Activated CD4-positive, alpha-beta T cell treated with anti-CD3 and anti-CD28 coated beads, Interleukin-2, amount 50 U/mL, for 4 hours (primary cell): ENCODE measurements at places on chromosomes 13 and 19.

DNA sequence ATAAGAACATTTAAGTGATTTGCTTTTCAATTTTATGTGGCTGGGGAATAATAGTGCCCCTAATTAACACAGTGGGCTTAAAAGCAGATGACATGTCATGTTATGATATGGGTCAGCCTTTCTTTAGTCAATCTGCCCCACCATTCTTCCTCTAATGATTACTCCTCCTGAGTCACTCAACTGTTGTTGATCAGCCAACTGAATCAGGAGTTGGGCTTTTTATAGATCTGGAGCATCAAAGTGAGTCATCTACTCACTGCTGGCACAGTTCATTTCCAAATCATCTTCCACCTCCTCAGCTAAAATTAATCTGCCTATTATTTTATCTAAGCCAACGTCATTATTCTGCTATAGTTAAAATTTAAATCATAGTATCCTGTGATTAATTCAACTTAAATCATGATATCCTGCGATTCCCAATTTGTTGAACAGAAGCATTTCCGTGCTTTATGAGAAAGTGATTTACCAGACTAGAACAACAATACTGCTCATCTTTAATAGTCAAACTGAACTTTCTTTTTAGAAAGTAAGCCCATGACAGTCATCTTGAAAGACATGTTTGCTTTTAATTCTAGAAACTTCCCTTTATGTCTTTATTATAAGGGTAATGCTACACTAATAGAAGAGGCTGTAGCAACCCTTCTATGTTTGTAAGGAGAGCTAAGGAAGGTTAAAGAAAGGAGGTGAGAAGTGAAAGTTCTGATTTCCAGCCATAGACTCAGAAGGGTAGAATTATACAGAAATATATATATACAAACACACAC lies 551.4 kb downstream of the TBC1D4 start:
- DNase-seq: no peak

GRCh38 chr13:25973085-25973484 lies 78.7 kb downstream of the SHISA2 start:
- no peak for DNase-seq

DNA sequence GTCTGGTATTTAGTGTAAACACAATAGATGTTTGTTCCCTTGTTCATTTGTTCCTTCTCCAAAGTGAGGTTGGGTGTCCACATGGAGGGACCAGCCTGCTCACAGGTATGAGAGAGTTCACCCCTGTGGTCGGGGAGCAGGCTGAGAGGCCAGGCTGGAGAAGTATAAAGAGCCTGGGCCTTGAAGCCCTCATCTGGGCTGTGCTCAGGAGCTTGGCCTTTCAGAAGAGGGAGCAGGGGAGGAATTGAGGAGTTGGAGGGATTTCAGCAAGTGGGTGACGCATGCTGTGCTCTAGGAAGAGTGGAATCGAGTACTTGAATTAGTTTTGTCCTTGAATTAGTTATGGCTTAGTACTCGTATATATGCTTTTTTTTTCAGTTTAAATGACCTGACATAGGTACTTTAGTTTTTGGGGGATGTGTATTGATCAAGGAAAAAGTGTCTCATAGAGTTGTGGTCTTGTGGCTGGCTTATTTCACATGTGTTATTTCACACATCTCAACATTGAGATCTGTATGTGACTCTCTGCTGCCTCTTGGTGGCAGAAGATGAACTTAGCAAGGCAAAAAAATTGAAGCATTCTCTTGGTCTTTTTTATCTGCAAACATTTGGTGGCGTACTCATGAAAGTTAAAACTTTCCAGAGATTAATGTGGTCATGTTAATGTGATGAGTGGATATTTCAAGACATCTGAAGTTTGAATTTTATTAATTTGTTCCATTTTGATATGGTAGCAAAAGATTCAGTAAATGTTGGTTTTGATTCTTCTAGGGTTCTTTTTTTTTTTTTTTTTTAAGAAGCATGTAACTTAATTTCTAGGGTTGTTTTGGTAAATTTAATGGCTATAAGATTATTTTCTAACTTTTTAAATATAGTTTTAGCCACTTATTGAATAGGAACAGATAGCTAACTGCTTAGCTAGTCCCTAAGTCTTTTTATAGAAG lies 54.3 kb downstream of the SLAIN1 start:
- DNase-seq: peak; percentile 19

GRCh38 chr13:27088619-27089018 lies 83.0 kb downstream of the USP12 start:
- DNase-seq: no peak

DNA sequence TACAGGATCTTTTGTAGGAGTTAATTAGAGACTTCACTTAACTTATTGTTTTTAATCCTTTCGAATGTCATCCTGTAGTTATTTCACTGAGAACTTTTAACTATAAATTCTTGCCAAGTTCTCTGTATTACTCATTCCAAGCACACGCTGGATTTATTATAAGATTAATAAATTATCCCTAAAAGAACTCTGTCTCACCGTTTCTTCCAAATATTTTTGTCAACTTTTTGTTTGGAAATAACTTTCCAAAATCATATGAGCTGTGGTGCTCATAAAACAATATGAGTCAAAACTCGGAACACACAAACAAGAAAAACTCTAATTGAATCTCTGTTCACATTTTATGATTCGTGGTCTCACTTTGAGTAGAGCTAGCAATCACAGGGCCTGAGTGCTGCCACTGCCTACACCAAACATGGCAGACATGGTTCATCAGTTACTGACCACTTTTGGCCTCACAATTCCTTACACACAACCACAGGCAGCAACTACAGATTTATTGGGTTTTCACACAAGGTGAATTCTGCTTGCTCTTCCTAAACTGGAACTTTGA lies 412.0 kb downstream of the FGF14 start:
- DNase-seq: no peak

- DNase-seq: no peak
Observed at GRCh38 chr19:56253737-56254136, 18.8 kb upstream of the EDDM13 start.

GRCh38 chr19:33224694-33225457 lies 774 bp downstream of the SLC7A10 start:
- no peak for DNase-seq

DNA sequence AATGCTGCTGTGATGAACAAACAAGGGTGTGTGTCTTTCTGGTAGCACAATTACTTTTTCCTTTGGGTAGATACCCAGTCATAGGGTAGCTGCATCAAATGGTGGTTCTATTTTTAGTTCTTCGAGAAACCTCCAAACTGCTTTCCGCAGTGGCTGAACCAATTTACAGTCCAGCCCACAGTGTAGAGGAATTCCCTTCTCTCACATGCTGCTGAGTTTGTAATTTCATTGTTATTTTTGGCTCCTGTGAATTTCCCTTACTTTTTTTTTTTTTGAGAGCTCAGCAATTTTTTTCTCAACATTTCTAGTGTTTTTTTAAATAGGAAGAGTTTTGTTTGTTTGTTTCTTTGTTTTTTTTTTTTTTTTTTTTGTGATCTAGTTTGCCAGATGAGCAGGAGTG lies 37.5 kb upstream of the ADGRE1 start:
- no peak for DNase-seq

DNA sequence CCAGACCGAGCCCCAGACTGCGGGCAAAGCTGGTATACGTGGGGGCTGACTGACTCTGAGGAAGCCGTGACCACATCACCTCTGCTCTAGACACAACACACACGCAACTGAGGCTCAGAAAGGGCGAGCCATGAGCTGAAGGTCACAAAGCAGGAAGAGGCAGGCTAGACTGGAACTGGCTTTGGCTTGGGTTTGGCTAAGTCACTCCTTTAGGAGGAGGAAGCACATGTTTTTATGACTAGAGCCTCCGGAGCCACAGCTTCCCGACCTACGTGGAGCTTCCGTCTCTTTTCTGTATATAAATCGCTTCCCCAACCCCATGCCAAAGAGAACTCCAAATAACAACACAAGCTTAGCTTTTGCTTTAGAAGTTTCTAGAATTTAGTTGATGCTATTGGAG lies 48.0 kb downstream of the RFX2 start:
- peak; percentile 21 for DNase-seq

DNA sequence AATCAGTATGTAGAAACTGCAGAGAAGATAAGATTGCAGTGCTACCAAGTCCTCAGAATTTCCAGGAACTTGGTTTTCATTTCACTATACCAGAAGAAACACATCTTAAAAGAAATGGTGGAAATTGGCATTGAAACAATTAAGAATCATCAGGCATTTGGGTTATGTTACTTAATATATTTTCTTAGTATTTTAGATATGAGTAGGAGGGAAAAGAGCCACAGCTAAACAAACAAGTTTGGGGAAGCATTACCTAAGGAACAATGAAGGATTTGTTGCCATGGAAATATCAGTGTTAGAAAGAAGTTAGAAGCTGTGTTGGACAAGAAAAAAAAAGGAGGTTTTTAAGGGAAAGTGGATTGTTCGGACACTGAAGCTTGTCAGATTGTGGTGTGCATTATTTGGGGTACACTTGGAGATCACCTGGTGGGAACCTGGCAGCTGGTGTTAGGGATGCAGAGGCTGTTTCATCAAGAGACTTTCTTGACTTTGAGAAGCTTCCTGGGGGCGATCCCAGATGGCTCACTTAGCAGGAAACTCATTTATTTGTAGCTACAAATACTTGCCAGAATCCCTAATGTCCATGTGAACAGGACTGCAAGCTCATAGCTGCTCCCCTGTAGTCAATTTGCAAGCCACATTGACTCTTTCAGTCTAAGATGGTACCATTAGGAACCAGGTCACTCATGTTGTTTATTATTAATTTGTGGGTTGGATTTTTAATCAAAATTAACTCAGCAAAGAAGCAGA lies 246.7 kb downstream of the RFC3 start:
- no peak for DNase-seq

DNA sequence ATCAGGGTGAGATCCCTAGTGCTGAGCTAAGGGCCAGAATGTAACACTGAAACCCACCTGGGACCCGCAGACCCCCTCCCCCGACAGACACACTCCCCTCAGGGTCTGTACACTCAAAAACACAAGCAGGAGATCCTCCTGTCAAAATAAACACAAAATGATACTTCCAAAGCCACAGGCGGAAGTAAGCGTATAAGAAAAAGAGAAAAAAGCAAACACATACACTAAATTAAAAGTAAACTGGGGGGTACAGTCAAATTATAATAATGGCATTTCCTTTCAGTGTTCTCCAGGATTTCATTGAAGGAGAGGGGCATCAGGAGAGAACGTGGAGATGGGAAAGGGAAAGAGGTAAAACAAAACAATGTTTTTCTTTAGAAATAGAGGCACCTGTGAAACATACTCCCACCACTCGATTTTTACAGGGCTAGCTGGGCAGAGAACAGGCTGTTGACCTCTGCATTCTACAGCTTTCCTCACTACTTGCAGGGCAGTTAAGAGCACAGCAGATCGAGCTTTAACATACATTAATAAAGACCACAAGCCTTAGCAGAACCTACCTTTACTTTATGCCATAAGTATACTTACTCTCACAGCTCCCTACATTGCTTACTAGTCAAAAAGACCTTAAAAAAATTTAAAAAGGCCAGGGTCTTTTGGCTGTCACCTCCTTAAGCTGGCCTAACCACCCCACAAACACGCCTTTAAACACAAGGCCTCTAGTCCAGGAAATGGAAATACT lies 5.3 kb downstream of the ZIC5 start:
- DNase-seq: no peak

- no peak for DNase-seq
Observed at GRCh38 chr19:2057484-2058469, 6.7 kb upstream of the MKNK2 start.

GRCh38 chr13:109426690-109426990 lies 359.7 kb downstream of the IRS2 start:
- DNase-seq: no peak

DNA sequence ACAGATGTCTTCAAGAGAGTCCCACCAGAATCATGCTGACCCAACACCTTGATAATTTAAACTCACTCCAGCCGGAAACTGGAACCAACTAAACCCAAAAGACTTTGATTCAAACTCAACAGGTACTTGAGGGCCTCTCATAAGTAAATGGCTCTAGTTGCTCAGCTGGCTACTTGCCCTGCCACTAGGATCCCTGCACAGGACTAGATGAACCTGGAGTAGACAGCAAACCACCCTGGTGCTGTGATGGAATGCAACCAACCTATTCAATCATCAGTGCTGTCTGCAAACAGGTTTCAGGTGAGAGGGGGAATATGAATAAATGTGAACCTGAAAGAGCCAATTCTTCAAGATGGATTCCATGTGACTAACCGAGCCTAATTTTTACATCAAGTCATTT lies 216.3 kb downstream of the KATNAL1 start:
- DNase-seq: no peak

- no peak for DNase-seq
Observed at GRCh38 chr19:18488838-18489626, 32.8 kb downstream of the ELL start.

DNA sequence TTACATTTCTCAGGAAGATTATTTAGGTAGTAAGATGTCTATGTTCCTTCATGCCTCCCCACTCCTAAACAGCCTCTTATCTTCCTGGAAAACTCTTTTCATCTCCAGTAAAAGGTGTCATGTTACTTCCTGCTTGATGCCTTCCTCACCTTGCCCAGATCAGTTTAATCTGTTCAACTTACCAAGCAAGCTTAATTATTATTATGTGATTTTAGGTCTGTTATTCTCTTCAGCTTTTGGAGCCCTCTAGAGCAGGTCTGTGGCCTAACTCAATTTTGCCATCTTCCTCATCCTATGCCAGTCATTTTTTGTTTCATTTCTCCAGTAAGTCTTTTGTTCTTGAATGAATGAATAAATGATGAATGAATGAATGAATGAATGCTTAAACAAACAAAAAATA lies 528.4 kb downstream of the DCT start:
- DNase-seq: no peak

GRCh38 chr13:100596516-100596915 lies 7.9 kb upstream of the GGACT start:
- no peak for DNase-seq

DNA sequence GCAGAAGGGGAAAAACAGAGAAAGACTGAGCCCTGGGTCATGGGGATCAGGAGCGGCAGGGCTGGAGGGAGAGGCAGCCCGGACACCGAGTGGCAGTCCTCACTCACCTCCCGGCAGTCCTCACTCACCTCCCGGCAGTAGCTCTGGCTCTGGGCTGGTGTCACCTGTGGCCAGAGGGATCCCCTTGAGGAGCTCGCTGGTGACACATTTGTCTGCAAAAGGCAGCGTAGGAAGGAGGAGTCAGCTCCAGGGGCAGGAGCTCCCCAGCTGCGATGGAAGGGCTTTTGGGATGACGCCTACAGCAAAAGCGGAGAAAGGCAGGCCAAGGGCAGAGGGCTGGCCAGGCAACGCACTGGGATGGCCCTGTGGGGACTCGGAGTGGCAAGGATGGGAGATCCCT lies 739 bp downstream of the EIF3G start:
- no peak for DNase-seq

GRCh38 chr13:97627566-97627965 lies 193.6 kb downstream of the RAP2A start:
- DNase-seq: no peak

GRCh38 chr13:83372786-83373185 lies 509.5 kb downstream of the SLITRK1 start:
- no peak for DNase-seq

GRCh38 chr13:102584434-102584833 lies 12.4 kb upstream of the TPP2 start:
- DNase-seq: no peak

- DNase-seq: no peak
Observed at GRCh38 chr13:29423050-29423449, 172.4 kb downstream of the SLC7A1 start.

GRCh38 chr13:29136341-29136740 lies 316.2 kb downstream of the MTUS2 start:
- no peak for DNase-seq
